HS-27A (cell line): ENCODE measurements at places on chromosomes 5 and 9.
A peak's percentile ranks its signal among the peaks of the same experiment; 100 is the strongest.

GRCh38 chr5:129172580-129172979, 78.0 kb downstream of the ISOC1 start:
- no peak for DNase-seq

DNA sequence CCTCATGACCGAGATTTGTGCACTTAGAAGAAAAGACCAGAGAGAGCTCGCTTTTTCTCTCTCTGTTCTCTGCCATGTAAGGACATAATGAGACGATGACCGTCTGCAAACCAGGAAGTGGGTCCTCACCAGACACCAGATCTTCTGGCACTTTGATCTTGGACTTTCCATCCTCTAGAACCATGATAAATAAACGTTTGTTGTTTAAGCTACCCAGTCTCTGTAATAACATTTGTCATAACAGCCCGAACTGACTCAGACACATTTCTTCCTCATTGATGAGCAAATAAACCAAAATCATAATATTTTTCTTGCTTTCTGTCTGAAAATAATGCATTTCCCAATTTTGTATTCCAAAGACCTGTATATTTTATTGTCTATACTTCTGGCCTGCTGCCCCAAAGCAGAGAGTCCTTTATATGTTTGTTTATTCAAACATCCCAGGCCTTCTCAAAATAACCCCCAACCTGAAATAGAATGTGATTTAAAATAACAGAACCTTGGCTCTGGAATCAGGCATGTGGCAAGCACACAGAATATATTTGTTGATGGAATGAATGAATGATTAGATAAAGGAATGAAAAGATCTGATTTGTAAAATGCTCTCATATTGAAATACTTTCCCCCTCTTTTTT, 396.5 kb downstream of the ADGRV1 start:
- no peak for DNase-seq

- no peak for DNase-seq
These were observed 59.4 kb downstream of the GRAMD2B start for GRCh38 chr5:126482591-126482990.

DNA sequence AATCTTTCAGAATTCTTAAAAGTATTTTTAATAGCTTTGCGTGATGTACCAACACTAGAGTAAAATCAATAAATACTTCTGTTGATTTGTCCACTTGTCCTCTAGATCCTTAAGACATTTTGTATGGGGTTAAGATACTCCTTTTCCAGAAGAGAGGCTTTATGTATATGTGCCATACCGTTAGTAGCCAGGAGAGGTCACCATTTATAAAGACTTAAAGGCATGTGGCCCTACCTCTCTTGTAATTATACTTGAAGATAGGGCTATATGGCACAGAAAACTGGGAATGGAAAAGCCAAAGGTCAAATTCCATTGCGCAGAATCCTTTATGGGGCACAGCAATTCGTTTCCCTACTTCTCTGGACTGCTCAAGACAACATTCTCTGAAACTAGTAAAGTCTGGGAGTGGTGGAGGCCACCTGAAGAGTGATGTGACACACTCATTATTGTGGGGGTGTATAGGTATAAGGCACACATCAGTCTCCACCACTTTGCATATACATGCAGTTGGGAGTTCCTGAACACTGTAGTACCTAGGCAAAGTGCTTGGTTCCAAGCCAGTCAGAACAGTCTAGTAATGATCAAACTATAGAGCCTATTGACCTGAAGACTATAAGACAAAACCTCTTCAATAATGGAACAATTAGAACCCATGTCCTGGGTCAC, 140.1 kb upstream of the FBXL17 start:
- DNase-seq = peak; percentile 20

GRCh38 chr5:133821311-133821741, 147.1 kb downstream of the C5orf15 start:
- no peak for DNase-seq

GRCh38 chr5:1438871-1439270, 6.4 kb downstream of the SLC6A3 start:
- DNase-seq = no peak

DNA sequence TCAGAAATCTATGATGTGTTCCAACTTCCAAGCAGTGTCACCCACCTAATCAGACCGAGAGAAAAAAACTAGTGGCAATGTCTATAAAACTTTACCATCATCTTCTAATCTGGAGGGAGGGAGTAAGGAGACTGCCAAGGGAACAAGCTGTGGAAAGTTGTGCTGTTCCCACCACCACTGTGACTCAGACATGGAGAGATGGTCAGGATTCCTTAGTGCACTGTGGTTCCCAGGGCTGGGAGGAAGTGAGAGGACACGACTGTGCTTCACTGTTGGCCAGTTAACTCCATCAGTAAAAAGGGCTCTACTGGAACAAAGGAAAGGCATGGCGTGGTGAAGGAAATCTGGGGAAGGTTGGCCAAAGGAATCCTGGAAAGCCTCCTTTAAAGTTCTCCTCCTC, 18.8 kb downstream of the TICAM2 start:
- DNase-seq = peak; percentile 59

DNA sequence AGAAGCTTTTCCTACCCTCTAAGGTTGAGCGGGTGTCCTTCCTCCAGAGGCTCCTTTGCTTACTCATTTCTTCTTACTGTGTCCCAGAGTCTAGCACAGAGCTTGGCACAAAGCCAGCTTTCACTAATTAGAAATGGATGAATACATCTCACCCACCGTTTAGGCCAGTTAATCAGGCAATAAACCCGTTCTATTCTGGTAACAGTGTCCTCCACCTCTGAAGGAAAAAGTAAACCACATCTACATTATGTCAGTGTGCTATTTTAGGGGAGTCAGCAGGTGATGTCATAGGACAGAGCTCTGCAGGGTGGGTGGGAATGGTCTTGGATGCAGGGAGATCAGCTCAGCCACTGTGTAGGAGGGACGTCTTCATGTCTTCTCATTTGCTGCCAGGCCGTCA, 109.2 kb downstream of the OSTF1 start:
- no peak for DNase-seq

DNA sequence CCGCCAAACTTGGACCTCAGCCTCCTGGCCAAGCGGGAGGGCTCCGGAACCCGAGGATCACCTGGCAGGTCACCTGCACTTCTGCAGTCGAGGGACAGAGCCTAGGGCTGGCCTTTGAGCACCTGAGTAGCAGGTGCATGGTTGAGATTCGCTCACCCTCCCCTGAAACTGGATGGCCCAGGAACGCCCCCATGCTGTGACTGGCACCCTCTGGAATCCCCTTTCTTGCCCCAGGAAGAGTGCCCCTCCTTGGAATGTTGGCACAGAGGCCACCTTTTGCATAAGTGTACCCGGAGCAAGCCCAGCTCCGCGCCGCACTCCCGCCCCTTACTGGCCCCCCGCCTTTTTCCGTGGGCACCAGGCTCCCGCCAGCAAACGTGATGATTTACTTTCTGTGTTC, 112.5 kb upstream of the IER5L start:
- DNase-seq = no peak

- DNase-seq = no peak
These were observed 24.2 kb upstream of the STOM start for GRCh38 chr9:121394292-121394691.

DNA sequence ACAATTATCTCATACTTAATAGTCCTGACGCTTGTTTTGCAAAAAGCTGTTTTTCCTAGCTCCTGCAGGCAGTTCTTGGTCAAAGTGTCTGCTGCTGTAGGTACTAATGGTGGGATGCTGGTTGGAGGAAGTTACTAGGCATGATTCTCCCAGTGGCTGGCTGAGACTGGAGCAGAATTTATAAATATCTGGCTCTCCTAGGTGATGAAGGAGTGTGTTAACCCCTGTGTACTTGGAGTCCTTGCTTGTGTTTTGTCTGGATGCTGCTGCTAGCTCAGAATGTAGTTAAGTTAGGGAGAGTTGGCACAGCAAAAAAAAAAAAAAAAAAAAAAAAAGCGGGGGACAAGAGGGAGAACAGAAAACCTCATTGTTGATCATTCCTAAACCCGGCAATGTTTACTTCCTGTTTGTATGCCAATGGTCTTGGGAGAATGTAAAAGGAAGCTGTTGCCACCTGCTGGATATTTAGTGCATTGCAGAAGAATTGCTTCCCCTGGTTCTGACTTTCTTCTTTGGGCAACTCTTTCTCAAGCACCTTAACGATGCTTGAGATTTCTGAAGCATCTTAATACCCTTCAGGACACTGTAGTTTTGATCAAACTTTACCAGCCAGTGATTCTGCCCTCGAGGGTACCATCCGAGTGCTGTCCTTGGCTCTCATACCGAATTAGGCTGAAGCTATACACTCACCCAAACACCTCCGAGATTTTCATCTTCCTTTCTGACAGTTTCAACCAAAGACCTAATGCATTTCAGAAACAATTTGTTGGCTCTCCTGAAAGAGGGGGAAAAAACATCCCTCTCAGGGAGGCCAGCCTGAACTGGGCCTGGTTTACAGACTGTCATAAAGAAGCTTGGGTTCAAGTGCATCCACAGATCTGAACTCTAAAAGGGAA, 71.7 kb upstream of the WWC1 start:
- peak; percentile 27 for DNase-seq

DNA sequence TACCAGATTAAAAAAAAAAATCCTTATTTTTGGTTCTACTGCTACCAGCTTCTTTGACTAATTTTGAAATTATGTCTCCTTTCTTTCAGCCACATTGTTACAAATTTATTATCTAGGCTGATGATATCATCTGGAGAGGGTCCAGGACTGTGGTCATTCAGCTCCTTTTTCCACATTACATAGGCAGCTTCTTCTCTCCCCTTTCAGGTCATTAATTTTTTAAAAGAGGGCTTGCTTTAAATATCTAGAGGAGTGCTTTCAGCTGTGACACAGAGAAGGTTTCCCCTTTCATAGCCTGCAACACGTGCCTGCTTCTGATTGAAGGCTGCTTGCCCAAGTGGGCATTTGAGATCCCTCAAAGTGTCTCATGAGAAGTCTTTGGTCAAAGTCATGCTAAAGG, 155.7 kb upstream of the PAPPA start:
- no peak for DNase-seq

- no peak for DNase-seq
These were observed 490.9 kb downstream of the NFIB start for GRCh38 chr9:13823026-13823425.

GRCh38 chr9:89006267-89006666, 15.0 kb downstream of the S1PR3 start:
- no peak for DNase-seq

DNA sequence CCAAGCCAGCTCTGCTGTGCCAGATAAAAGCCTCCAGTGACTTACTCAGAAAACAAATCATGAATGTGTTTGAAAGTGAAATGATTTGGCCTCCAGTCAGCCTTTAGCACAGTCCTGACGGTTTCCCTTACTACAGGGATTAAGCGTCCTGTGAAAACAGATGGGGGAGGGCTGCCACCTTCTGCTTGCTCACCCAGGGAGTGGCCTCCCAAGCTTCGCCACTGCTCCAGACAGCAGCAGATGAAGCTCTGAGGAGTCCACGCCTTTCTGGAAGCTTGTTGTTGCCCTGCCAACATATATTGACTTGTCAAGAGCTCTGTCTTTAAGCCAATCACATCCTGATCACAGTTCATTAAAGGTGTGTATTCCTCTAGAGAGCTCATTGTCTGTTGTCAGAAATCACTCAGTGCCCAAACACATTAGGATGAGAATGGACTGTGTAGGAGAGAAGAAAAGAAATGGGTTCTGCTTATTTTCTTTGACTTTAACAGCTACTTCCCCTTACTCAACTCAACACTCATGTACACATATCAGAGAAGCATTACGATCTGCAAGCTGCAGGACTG, 4.9 kb upstream of the FYB1 start:
- DNase-seq = no peak

DNA sequence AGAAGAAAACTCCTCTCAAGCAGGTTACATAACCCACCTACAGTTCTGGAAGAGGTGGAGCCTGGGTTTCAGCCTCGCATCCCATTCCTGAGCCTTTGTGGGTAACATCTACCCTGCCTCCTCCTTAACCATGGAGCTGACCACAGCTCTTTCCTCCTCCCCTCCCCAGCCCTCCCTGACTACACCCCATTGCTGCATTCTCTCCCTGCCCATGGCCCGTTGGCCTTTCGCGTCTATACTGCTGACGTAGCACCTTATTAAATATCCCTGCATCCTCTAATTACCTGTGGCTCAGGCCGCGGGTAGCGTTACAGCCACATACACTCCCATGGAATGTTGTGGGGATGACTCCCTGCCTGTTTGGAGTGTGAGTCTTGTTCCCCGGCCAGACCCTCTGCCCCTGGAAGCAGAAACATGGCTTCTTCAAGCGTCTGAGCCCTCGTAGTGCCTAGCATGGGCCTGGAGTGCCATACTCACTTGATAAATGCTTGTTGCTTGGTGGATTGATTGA, 72.8 kb downstream of the WWC1 start:
- DNase-seq = peak; percentile 62

- DNase-seq = peak; percentile 20
These were observed 24.3 kb upstream of the PRRC1 start for GRCh38 chr5:127492854-127493738.

GRCh38 chr9:96514800-96515158, 64.8 kb downstream of the HABP4 start:
- no peak for DNase-seq

DNA sequence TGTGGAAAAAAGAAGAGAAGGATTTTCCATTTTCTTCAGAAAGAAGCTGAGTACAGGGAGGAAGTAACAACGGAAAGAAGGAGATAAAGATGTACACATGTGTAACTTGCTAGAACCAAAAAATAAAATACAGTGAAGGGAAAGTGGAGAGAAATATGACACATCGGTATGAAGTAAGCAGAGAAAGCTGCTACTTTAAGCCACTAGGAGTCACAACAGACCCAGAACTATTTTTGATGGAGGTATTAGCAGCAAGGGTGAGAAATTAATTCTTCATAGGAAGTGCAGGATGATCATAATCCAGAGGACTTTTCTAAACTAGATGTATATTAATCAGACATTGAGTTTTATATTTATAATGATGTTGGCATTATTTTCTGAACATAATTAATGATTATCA, 88.5 kb downstream of the FAM174A start:
- no peak for DNase-seq

GRCh38 chr9:91500509-91501014, 76.9 kb upstream of the NFIL3 start:
- DNase-seq = no peak

- no peak for DNase-seq
These were observed 253.2 kb downstream of the CEMIP2 start for GRCh38 chr9:71515107-71515506.

GRCh38 chr5:112795342-112795741, 57.7 kb downstream of the APC start:
- no peak for DNase-seq

GRCh38 chr5:137273511-137273910, 225.6 kb downstream of the SPOCK1 start:
- DNase-seq = peak; percentile 46

DNA sequence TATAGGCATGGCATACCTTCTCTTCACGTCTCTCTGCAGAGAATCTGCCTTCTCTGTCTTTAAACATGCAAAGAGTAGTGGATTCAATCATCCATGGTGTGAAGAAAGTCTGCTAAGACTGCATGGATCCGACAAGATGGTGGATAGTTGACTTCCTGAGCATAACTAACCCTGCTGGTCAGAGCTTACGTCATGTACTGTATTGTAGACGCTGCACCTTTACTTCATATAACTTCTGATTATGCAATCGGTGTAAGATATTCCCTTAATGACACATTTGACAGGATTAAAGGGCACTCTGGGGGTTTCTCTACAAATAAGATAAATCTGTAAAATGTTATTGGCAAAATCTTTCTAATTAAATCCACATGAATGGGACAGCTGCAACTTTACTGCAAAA, 240.3 kb upstream of the NREP start:
- no peak for DNase-seq
